Effector memory CD8-positive, alpha-beta T cell (primary cell): ENCODE measurements at places on chromosomes 6 and 20.

DNA sequence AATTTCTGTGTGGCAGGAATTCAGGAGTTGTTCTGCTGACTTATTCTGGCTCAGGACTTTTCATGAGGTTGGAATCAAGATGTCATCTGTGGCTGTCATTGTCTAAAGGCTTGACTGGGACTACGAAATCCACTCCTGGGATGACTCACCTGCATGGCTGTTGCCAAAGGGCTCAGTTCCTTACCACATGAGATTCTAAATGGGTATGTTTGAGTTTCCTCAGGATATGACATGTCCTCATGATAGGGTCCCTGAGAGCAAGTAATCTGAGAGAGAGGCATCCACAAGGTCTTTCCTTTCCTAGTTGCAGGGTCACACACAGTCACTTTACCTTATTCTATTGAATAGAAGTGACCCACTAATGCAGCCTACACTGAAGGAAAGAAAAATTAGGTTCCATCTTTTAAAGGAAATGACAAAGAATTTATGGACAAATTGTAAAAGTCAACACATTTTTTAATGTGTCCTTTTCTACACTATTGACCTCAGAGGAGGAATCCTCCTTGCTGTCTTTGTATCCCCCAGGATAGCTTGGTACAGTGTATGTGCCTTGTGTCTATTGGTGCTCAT, 1025.0 kb upstream of the GJE1 start:
- H3K27me3 ChIP-seq: no peaks in the 10 kb centered on the region
- no peaks in the 10 kb centered on the region for H3K36me3 ChIP-seq

DNA sequence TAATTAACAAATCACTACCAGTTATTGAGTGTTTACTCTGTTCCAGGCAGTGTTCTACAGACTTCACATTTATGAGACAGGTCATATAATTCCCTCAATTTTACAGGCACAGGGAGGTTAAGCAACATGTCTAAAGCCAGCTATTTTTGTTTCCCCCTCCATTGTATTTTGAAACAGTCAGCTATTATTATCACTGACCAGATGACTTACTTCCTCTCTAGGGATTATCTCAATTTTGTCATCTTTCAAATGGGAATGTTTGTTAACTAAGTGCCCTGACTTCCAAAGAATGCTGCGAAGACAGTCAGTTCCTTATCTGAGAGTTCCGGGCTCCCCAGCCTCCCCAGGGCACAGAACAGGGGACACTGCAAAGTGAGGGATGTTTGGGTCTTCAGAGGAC, 5.6 kb upstream of the CNPY3 start:
- H3K36me3 ChIP-seq: peaks cover under 1% of the 10 kb centered on the region
- no peak overlapping the region for H3K4me3 ChIP-seq
- DNase-seq: no peak
- H3K27me3 ChIP-seq: no peaks in the 10 kb centered on the region

- H3K36me3 ChIP-seq: no peaks in the 10 kb centered on the region
- no peak overlapping the region for H3K4me3 ChIP-seq
- H3K27me3 ChIP-seq: peaks cover 4% of the 10 kb centered on the region
These were observed 170.2 kb downstream of the SCP2D1 start for GRCh38 chr20:18983796-18984195.

DNA sequence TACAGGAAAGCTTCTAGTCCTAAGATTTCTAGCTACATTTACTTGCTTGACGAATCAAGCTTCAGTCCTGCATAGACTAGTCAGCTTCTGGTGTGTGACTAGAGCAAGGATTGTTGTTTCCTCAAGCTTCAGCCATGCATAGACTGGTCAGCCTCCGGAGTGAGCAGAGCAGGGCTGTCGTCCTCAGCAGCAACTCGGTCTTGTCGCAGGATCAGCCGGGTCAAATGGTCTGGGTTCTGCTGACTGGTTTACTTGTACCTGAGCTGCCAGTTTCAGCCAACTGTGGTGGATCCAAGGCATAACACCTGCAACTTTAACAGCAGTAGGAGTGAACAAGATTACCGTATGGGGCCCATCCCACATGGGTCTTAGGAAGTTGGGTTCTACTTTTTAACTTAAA, 10.8 kb upstream of the GMPR start:
- DNase-seq: no peak
- no peaks in the 10 kb centered on the region for H3K4me1 ChIP-seq
- H3K27ac ChIP-seq: no peak overlapping the region
- no peaks in the 10 kb centered on the region for H3K36me3 ChIP-seq

DNA sequence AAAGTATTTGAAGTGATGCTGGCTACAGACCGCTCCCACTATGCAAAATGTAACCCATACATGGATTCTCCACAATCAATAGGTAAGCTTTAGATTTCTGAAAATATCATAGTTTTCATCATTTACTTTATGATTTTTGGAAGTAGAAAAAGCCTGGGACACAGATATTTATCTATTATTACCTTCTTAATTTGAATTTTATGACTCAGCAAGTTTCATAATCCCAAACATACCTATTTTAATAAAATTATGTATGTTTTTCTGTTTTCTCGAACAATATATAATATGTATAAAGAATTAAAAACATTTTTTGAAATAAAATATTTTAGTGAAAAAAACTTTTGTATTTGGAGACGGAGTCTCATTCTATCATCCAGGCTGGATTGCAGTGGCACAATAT, 21.6 kb downstream of the PCMT1 start:
- peak overlapping the region; percentile 9 for H3K27ac ChIP-seq
- no peak for DNase-seq
- peaks cover 74% of the 10 kb centered on the region for H3K36me3 ChIP-seq
- no peak overlapping the region for H3K4me3 ChIP-seq

- DNase-seq: no peak
- H3K27me3 ChIP-seq: no peaks in the 10 kb centered on the region
- H3K4me3 ChIP-seq: peak overlapping the region; percentile 65
- peaks cover 31% of the 10 kb centered on the region for H3K4me1 ChIP-seq
These were observed 101.1 kb downstream of the ATXN1 start for GRCh38 chr6:16660157-16660497.

DNA sequence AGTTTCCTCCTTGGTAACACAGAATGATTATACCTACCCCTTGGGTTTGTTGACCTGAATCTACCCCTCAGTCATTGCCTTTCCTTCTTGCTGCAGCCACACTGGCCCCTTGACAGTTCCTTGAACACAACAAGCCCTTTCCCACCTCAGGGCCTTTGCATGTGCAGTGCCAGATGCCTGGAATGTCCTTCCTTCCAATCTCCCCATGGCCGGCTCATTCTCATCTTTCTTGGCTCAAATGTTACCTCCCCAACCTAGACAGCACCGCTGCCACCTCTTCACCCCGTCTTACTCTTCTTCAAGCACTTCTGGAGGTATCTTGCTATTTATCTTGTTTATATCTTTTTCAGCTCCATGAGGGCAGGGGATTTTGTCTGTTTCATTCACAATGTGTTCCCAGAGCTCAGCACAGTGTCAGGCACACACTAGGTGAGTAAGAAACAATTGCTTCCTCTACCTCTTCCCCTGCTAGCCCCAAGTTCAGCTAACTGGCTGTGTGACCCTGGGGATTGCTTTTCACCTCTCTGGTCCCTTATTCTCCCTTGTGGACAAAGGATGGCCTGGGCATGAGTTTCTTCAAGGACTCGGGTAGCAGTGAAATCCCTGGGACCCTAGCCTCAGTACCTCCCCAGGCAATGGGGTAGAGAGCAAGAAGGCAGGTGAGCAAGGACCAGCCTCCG, 121.5 kb downstream of the CEBPB start:
- DNase-seq: no peak
- H3K4me1 ChIP-seq: no peaks in the 10 kb centered on the region
- no peak overlapping the region for H3K4me3 ChIP-seq
- peaks cover 20% of the 10 kb centered on the region for H3K27me3 ChIP-seq

GRCh38 chr20:11173916-11174315, 500.1 kb upstream of the JAG1 start:
- no peaks in the 10 kb centered on the region for H3K27me3 ChIP-seq
- no peak overlapping the region for H3K27ac ChIP-seq
- H3K36me3 ChIP-seq: no peaks in the 10 kb centered on the region
- no peaks in the 10 kb centered on the region for H3K4me1 ChIP-seq
- no peak overlapping the region for H3K4me3 ChIP-seq
